Activated naive CD4-positive, alpha-beta T cell treated with anti-CD3 and anti-CD28 coated beads, Interleukin-2, amount 10 ng/mL, durations not matched to agents 5 hours and 36 hours (primary cell): ENCODE measurements at places on chromosomes 5 and 9. TPM values are rescaled to one million over a fixed set of nuclear protein-coding genes. Genes with fewer than 3 reads are reported as not detected.

Gene HMCN2
- total RNA-seq, result not detected

Gene SLC34A1
- total RNA-seq, result 0.38 TPM

Gene ALDH1A1
- total RNA-seq, result not detected

Gene SEMA4D
- total RNA-seq, result 285 TPM

Gene TSLP
- 0.18 TPM for total RNA-seq

Gene PCDHGC3
- total RNA-seq, result not detected

Gene ZNF169
- 9.8 TPM for total RNA-seq

Gene TRPM3
- not detected for total RNA-seq

Gene APBA1
- total RNA-seq, result 0.35 TPM

Gene ANKRD18B
- total RNA-seq, result not detected

Gene CCNO
- total RNA-seq, result not detected

Gene HAVCR1
- total RNA-seq, result 4.3 TPM

Gene ANKRD55
- 17.8 TPM for total RNA-seq

Gene PCDHA11
- total RNA-seq, result not detected

Gene TBC1D2
- total RNA-seq, result 9.2 TPM

Gene LRRC19
- total RNA-seq, result not detected

Gene CCDC183
- 0.46 TPM for total RNA-seq
